Ascending aorta (tissue), 2 donors: ENCODE measurements at places on chromosomes 3 and 15.
A peak's percentile ranks its signal among the peaks of the same experiment; 100 is the strongest.

DNA sequence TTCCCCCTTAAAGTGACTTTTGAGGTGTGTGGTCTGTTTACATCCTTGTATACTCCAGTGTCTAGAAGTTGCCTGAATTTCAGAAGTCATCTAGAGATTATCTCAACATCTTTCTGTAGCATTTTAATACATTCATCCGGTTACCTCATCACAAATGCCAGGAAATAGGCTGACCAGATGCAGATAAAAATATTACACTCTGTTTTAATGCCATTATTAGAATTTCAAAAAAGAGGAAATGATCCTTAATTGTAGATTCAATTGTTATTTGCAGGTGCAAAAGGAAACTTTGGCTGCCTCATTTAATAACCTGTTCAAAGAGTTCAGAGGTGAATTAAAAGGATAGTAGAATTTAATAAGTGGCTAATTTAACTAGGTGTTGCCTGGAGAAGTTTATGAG, 290.9 kb downstream of the C3orf38 start:
- no peak for DNase-seq

GRCh38 chr15:32723171-32723948, 5.6 kb downstream of the GREM1 start:
- no peak for DNase-seq

DNA sequence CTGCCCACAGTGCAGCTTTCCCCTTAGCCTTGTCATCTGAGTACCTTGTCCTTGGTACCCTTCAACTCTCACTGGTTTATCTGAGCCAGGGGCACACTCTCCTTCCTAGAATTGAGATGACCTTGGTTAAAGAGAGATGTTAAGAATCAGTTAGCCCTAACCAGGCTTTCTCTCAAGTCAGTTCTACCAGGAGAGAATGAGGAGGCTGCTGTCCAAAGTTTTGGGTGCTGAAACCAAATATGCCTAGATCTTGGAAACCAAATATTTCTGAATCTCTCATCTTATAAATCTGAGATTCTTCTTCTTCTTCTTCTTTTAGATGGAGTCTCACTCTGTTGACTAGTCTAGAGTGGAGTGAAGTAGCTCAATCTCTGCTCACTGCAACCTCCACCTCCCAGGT, 12.0 kb upstream of the CTXND1 start:
- DNase-seq = no peak

GRCh38 chr3:136177876-136178275, 18.3 kb downstream of the MSL2 start:
- no peak for DNase-seq

DNA sequence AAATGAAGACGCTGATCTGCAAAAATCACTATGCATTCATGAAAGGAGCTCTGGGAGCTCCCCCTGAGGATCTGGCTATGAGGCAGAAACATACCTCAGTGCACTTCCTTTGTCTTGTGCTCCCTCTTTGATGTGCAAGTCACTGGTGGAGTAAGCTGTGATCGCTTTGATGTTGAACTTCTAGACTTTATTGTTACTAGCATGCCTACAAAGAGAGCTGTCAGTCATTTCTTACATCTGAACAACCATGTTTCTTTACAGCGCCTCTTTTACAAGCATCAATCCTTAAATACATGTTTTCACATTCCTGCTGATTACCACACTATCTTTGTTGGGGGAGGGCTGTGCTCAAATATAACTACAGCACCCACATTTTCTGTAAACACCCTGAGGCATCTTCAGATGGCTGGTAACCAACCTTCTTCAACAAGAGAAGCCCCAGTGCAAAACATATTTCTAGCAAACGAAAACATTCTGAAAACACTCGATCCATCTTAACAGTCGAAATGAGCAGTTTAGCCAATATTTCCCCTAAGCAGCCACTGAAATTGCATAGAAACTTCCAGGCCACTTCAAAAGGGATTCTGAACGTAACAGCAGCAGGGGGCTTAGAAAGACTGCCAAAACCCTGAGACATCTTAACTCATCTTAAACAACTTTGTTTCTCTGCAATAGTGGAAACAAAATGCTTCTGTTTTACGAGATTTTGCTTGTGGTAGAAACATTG, 101.9 kb upstream of the ICE2 start:
- no peak for DNase-seq

GRCh38 chr15:66566963-66567531, 1.2 kb upstream of the LCTL start:
- DNase-seq = peak; percentile 76

DNA sequence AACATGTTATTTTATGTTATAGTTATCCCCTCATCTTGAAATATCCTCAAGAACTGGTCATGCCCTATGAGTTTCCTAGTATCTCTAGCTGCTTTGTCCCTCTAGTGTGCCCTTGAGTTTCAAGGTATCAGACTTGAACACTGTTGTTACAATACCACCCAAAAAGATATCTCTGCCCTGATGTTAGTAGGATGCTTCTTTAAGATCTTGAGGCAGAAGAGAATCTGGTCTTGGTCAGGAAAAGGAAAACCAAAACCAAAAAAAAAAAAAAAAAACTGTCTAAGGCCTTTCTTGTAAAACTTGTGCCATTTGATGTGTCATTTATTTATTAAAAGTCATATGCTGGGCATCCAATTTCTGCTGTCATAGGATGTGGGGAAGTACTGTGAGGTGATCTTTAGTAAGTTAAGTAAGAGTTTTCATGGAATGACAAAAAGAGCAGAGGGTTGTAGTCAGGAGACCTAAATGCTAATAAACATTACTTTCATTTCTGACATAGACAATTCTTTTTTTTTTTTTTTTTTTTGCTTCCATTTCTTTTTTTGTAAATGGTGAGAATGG, 229.7 kb downstream of the NECTIN3 start:
- no peak for DNase-seq

DNA sequence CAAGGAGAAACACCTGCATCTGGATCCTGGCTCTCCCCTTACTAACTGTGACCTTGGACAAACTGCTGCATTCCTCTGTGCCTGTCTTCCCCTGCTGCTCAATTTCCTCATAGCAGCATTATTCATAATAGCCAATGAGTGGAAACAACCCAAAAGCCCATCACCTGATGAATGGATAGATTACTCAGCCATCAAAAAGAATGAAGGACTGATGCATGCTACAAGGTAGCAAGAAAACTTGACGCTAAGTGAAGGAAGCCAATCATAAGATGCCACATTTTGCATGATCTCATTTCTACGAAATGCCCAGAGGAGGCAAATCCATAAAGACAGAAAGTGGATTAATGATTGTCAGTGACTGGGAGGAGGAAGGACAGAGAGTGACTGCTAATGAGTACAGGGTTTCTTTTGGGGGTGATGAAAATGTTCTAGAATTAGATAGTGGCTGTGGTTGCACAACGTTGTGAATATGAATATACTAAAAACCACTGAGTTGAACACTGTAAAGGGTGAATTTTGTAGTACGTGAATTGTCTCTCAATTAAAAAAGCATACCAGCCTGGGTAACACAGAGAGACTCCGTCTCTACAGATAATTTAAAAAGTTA, 11.2 kb downstream of the IGDCC4 start:
- no peak for DNase-seq

GRCh38 chr3:117366574-117366973, 657.0 kb downstream of the TUSC7 start:
- DNase-seq = no peak

- DNase-seq = no peak
Measured at GRCh38 chr3:176275113-176275512, 922.2 kb downstream of the TBL1XR1 start.

- DNase-seq = no peak
Measured at GRCh38 chr15:74838137-74838516, 4.8 kb downstream of the ULK3 start.

GRCh38 chr3:97942801-97943546, 29.3 kb downstream of the RIOX2 start:
- no peak for DNase-seq

GRCh38 chr3:140051019-140051957, 116.3 kb downstream of the CLSTN2 start:
- no peak for DNase-seq

- no peak for DNase-seq
Measured at GRCh38 chr3:112773864-112774263, 72.8 kb downstream of the CD200R1L start.

- DNase-seq = no peak
Measured at GRCh38 chr15:74217907-74218885, 15.6 kb upstream of the STRA6 start.

- no peak for DNase-seq
Measured at GRCh38 chr3:141333836-141334626, 34.3 kb upstream of the ZBTB38 start.

- no peak for DNase-seq
Measured at GRCh38 chr15:70203981-70204560, 106.4 kb upstream of the TLE3 start.
